ENCODE measurements at places on chromosomes 4 and X.
A peak's percentile ranks its signal among the peaks of the same experiment; 100 is the strongest.

DNA sequence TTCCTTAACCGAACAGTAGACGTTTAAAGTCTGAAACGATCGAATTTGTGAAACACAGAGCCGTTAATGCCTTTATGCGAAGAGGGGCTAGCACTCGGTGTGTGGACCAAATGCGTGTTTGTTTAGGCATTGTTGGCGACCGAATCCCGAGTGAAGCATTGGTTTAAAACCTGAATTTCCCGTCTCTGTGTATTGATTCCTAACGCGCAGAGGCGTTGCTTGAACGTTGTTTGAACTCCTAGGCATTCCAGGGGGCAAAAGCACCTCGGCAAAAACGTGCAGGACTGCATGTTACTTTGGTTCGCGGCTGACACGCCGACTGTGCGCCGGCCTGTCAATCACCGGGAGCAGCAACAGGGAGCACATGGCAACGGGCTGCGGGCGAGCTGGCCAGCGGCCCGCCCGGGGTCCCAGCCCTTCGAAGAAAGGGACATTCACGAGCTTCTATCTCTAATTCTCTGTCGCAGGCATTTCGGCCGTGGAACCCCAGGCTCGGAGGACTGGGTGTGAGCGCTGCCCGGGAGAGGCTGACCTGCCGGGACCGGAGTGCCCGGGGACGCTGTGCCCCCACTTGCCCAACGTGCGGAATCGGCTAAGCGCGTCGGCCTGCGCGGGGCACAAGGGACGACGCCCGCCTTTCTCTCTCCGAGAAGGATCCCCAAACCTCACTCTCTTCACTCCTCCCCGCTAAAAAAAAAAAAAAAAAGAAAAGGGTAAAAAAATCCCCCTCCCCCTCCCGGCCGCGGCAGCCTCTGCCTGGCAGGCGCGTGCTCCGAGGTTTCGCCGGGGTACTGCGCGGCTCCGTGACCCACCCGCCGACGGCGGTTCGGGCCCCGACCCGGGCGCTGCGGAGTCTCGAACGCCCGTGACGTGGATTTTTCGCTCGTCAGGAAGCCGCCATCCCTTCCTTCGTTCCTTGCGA is 810 bp downstream of the SPRY1 start:
- peak; percentile 71 for DNase-seq

GRCh38 chr4:153233761-153234371 is 29.6 kb downstream of the TRIM2 start:
- no peak for DNase-seq

- DNase-seq: no peak
Observed at GRCh38 chrX:106621836-106622235, 10.1 kb downstream of the RADX start.

- DNase-seq: no peak
Observed at GRCh38 chr4:167537761-167538160, 303.5 kb upstream of the SPOCK3 start.

DNA sequence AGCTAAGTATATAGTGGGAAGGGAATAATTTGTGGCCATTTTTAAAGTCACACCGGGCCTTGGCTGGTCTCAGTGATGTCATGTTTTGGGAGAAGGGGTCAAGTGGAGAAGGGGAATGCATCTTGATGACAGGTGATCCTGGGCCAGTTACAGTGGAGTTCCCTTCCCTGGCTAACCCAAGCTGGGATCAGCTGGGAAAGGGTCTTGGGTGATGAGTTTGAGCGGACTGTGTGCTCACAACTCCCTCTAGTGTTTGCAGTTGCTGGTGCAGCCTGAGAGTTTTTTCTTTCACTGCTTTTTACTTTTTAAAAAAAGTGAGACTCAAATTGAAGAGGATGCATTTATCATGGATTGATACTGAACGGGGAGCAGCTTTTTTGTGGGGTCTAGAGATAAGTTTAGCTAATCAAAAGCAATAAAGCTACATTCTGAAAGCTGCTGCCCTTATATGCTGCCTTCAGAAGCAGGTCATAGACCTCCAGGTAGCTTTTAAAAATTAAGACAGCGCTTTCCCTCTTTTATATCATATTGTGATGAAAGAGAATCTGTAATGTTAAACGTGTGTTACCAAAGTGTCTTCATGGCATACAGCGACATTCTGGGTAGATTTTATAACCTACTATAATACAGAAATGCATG is 164.7 kb downstream of the DCLK2 start:
- DNase-seq: peak; percentile 37

All from activated T-cell treated with anti-CD3 and anti-CD28 coated beads, Interleukin-2, amount 50 U/mL, for 48 hours (primary cell).